HEK293T (cell line): ENCODE measurements at places on chromosomes 5 and 9.
A peak's percentile ranks its signal among the peaks of the same experiment; 100 is the strongest.

DNA sequence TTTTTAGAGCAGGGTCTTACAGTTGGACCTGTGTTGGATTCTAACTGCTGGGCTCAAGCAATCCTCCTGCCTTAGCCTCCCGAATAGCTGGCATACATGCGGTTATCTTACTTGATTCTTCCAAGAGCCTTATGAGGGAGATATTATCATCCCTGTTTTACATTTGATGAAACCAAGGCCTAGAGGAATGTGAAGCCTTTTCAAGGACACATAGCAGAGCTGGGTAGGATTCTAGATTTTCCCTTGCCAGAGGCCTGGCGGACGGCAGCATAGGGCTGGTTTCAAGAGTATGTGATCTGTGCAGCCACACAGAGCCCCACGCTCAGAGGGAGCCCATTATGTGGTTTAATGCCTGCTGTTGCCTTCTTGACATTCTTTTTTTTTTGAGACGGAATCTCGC lies 24.2 kb downstream of the NDST1 start:
- DNase-seq: no peak

- DNase-seq: no peak
Measured at GRCh38 chr9:3700772-3701171, 175.0 kb upstream of the RFX3 start.

DNA sequence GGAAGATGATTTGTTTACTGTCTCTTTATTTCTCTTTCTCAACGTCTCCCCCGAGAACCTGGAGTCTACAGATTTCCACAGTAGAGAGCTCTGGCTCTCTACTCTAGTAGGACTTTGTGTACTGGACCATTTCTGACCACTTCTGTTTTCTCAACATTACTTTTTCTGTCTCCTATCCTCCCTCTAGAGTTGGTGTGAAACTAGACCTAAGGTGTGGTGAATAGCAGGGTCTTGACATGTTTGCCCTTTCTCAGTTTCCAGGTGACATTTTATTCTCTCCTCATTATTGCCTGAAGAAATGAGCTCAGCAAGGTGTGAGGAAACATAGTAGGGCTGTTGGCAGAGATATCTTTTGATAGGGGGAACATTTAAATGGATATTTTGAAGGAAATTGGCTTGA lies 62.1 kb upstream of the IL6ST start:
- no peak for DNase-seq

DNA sequence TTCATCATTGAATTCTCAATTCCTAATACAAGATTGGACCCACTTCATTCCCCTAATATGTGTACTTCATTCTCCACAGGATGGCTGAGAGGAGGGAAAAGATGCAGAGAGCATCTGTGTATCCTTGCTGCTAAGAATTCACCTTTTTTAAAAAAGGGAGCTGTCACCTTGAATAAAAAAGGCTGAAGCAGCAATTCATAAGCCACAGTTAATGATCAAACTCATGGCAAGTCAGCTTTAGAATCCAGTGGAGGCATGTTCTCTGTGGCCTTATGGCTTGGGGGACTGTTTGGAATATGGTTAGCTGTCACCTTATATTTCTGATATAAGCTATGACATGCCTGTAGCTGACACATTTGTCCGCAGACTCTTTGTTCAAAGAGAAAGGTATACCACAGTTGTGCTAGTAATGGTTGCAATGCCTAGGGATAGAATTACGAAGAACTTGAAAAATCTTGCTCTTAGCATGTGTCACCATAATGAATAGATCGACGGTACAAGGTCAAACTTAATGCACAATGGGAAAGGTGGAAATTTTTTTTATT lies 256.8 kb upstream of the TNC start:
- no peak for DNase-seq

- no peak for DNase-seq
Measured at GRCh38 chr5:51832934-51833470, 449.8 kb downstream of the ISL1 start.

DNA sequence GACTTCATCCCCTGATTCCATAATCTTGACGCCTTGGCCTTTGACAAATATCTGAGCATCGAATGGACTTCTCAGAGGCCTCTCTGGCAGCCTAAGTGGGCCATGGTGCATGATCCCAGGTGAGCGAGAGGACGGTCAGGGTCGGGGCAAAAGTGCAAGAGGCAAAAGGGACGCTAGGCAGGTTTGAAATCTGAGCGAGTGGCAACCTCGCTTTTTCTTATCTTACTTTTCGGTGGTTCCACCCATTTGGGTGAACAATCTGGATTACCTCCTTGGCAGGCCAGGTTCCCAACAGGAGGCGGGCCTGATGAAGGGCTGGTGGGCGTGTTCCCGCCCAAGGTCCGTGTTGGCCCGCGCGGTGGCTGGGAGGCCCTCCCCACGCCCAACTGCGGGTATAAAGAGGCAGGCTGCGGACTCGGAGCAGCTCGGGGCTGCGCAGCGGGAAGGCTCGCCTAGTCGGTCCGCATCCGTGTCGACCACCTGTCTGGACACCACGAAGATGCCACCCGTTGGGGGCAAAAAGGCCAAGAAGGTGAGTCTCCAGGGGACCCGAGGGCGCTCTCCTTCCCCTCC lies at the start of gene BHMT:
Gene BHMT, plus strand, starts transcription at position 423 of the 573 bp plus-strand sequence. Its CDS starts 77 bp downstream, at position 500.
- no peak for DNase-seq

DNA sequence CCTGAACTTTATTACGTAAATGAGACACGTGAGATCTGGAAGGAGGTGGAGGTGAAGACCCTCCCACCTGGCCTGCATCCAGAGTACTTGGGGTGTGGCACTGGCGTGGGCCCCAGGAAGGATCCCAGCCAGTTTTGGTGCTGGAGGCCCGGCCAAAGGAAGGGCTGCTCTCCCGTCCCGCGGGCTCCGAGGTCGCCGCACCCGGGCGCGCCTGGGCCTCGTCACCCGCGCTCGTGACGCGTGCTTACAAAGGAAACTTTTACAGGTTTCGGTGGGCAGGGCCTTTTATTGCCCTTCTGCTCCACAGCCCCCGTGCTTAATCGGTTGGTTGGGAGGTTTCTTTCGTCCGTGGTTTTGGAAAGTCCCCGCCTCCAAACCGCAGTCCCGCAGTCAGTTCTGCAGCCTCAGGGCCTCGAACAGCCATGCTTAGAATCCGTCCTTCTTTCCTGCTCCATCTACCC lies 29.2 kb downstream of the CDKN2A start:
- DNase-seq: no peak

- no peak for DNase-seq
Measured at GRCh38 chr9:136047076-136047774, 47.9 kb downstream of the NACC2 start.

- no peak for DNase-seq
Measured at GRCh38 chr5:73117088-73117740, 3.2 kb upstream of the TMEM171 start.

DNA sequence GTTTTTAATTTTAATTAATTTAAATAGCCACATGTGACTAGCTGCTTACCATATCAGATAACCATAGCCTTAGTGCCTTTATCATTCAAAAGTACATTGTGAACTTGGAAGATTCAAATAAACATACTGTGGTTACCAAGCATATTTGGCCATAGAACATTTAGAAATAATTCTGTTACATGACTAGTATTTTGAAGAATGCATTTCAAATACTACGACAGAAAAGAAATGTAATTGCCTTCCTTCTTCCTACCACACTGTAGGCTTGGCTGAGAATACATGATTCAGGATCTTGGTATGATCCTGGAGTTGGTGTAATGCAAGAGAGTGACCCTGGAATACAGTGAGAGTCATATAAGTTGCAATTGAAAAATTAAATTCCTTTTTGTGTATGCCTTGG lies 109.7 kb upstream of the PCA3 start:
- DNase-seq: no peak

GRCh38 chr5:145903867-145904266 lies 31.1 kb upstream of the GRXCR2 start:
- DNase-seq: no peak

GRCh38 chr5:124444147-124444775 lies 302.2 kb downstream of the ZNF608 start:
- no peak for DNase-seq

DNA sequence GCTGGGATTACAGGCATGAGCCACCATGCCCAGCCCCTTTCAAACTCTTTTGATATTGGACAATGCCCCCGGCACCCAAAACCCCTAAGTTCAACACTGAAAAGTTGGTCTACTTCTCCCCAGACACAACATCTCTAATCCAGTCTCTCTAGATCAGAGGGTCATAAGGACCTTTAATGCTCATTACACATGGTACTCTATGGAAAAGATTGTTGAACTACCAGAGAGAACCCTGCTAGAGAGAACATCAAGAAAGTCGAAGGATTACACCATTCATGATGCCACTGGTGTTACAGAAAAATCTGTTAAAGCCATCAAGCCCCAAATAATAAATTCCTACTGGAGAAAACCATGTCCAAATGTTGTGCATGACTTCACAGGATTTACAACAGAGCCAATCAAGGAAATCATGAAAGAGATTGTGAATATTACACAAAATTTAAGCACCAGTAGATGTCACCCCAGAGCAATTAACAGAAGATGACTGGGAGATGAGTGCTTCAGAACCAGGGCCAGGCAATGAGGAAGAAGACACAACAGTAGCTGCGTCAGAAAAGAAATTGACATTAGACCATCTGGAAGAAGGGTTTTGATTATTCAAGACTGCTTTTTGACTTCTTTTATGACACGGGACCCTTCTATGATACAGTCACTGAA lies 28.3 kb upstream of the NIPAL4 start:
- DNase-seq: no peak

GRCh38 chr5:125485771-125486170 lies 739.3 kb upstream of the ZNF608 start:
- no peak for DNase-seq

DNA sequence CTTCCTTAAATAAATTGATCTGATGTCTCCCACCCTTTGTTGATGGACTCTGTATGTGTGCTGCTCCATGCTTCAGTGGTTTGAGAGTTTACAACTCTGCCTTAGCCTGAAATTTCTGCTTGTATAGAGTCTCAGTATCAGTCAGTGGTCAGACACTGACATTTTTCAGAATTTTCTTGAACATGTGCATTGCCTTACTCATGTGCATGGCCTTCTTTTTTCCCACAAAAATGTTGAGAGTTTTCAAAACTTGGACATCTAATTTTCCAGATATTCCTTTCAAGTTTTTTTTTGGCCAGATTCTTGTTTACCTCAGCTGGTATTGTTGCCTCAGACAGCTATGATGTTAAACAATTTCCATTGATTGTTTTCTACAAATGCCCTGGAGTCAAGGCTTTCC lies 427.1 kb upstream of the CHD1 start:
- DNase-seq: no peak

DNA sequence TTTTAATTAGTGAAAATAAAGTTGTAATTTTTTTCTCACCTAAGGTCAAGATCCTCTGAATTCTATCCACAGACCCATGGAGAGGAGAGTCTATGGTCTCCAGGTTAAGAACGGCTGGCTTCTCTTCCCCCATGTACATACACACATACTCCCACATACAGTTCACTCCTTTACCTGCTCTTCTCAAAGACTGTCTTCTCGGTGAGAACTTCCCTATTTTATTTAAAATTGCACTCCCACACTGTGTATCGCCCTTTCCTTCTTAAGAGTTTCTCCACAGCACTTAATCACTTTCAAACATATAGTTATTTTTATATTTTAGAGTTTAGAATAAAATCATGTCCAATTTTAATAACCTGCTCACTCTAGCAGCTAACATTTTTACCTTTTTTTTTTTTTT lies 3.6 kb upstream of the JADE2 start:
- DNase-seq: no peak

GRCh38 chr5:149521739-149522685 lies 29.2 kb downstream of the CSNK1A1 start:
- no peak for DNase-seq

GRCh38 chr9:99296291-99296951 lies 74.3 kb downstream of the SEC61B start:
- no peak for DNase-seq

GRCh38 chr9:12693141-12693540 lies at the start of gene TYRP1:
Gene TYRP1, plus strand, starts transcription at chr9:12693385. Its CDS starts 612 bp downstream, at chr9:12693997.
- no peak for DNase-seq

DNA sequence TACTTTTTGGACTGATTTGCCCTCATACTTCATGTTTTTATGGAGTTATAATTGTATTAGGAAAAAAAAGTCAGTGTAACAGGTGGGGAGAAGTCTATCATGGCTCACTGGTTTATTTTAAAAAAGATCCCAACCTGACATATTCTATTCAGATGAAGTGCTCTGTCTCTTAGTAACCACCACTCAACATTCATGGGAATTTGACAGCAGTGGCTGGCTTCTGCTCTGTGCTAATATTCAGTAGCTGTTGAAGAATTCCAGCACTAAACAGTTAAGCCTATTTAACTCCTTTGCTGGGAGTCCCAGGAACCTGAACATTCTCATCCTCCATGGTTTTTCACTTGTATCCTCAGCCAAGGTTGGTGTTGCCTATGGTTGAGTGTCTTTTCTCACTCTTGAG lies 23.1 kb downstream of the CMYA5 start:
- no peak for DNase-seq

DNA sequence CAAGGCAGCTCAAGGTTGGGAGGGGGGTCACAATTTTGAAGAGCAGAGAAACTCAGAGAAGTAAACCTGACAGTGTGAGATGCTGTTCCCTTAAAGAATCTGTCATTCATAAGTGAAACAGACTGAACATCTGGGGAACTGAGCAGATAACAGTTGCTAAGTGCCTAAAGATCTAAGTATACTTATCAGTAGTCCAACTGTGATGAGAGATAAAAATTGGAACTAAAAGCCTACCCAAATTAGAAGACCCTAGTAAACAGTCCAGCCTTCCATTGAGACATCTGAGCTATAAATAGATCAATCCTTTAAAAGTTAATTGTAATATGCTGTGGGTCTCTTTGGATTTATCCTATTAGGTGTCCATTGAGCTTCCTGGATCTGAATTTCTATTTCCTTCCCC lies 692.8 kb upstream of the ZNF608 start:
- DNase-seq: no peak

GRCh38 chr9:69975681-69976080 lies 68.0 kb upstream of the MAMDC2 start:
- DNase-seq: no peak

GRCh38 chr5:178192244-178192643 lies 5.1 kb upstream of the GMCL2 start:
- no peak for DNase-seq

- DNase-seq: peak; percentile 8
Measured at GRCh38 chr9:14769230-14769571, 46.7 kb upstream of the CER1 start.

DNA sequence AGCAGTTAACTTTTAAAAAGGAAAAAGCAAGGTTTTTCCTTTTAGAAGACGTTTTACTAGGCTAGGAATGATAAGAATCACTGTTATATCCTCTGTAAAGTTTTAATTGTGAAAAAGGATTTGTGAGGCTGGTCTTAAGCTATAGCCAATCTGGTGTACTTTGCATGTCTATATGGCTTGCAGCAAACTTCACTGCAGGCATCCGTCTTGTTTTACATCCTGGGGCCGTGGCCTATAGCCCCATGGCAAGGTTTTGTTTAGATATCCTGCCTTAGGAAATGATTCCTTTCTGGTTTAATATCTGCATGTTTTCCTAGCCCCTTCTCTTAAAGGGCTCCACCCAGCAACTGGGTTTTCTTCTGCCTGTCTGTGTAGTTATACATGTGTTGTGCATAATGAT lies 272.8 kb downstream of the ICE1 start:
- no peak for DNase-seq

GRCh38 chr5:154829181-154829588 lies 21.2 kb downstream of the FAXDC2 start:
- DNase-seq: no peak
